Activated CD8-positive, alpha-beta memory T cell treated with anti-CD3 and anti-CD28 coated beads for 24 hours (primary cell): ENCODE measurements at places on chromosomes 5 and 9.

DNA sequence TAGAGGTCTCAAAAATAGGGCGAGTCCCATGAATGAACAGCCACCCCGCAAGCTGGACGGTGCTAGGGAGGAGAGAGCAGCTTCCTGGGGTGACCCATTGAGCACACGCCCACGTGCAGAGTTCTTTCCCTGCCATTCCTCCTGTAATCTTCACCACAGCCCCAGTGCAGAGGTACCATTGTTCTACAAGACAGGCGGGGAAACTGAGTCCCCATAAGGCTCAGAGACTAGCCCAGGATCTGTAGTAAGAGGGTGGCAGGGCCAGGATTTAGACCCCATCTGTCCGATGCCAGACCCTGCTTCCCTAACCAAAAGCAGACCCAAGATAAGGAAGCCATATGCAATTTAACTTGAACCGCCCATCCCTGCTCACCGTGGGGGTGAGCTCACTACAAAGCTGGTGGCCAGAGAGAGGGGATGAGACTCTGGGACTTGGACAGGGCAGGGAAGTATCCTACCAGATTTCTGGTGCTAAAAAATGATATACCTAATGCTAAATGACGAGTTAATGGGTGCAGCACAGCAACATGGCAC lies 36.7 kb upstream of the ORM1 start:
- DNase-seq, result no peak

DNA sequence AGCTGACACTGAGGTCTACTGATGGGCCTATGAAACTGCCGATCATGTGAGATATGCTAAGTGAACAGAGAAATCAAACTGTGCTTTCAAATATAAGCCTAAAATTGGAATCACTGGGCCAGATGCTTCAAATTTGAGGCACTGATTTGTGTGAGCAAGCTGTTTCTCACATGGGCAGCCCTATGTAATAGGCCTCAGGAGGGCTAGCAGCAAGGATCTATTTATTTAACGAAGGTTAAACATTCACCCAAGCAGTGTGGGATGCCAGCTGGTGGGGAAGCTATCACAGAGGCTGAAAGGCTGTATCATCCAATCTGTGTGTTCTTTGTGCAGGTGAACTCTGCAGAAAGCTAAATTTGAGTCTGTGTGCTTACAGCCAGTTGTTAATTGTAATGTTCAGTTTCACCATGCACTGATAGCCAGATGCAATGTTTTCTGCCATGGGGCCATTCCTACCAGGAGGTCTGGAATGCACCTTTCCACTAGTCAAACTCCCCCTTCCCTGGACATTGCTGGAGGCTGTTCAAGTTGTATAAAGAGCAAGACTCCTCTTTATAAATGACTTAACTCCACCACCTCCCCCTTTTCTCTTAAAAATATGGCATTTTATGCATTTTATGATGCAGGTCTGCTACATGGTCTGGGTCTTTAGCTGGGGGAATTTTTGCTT lies 228.9 kb downstream of the SH3GL2 start:
- DNase-seq, result no peak

DNA sequence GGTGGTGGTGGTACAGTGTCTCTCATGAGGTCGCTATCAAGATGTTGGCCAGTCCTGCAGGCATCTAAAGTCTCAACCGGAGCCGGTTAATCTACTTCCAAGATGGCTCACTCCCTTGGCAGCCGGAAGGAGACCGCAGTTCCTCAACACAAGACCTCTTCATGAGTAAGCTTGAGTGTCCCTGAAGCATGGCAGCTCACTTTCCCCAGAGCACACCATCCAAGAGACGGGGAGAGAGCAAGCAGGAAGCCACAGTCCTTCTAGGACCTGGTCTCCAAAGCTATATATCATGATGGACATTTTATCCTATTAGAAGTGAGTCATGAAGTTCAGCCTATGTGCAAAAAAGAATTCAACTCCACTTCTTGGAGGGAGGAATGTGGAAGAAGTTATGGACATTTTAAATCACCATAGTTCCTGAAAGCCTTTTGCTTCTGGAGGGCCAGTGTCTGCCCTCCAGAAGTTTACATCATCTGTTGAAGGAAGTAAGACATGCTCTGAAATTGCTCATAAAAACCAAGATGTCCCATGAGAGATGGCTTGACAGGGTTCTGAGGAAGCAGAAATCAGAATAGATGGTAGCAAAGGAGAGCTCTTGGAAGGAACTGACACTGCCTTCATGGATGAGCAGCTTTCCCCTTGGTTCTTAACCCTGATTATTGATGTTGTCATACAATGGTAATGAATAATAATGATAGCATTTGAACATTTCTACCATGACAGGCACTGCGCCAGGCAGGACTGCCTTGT lies 21.3 kb downstream of the GALNT10 start:
- DNase-seq, result no peak

DNA sequence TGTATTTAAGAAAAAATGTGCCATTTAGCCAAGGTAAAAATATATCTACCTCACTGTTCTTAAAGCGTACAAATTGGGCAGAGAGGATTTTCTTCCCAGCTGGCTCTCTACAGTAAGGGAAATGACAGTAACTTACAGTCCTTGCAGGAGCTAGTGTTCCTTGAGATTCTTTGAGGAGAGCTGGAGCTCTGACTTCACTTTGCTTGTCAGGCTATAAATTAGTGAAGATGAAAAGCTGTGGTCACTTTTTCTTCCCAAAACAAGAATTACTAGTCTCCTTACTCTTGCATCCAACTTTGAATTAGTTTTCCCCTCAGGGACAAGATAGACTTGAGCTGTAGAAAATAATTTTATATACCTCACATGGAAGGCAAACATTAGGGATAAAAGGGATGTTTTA lies 129.9 kb downstream of the ZSWIM6 start:
- no peak for DNase-seq

DNA sequence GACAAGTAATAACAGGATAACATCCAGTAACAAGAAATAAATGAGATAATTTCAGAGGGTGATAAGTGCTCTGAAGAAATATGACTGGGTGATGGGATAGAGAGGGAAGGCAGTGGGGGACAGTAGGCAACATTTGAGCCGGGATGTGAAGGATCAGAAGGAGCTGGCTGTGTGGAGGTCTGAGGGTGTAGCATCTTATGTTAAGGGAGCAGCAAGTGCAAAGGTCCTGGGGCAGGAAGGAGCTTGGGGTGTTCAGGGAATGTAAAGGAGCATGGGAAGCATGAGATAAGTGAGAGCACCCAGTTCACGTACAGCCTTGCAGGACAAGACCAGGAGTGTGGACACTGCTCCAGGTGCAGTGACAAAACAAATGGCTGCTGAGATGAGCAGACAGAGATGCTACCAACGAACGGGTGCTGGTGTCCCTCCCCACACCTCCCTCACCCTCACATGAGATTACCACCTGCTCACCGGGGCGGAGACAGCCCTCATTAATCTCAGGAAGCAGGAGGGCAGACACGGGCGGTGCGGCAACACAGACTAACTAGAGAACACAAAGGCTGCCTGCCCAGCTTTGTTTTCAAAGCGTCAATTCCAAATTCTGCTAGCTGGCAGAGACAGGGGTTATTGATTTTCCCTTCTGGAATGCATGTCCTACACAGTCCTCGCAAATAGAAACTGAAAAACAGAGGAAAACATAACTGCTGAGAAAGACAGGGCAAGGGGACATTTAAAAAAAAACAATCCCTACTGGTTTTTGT lies 298.1 kb upstream of the PANK3 start:
- no peak for DNase-seq

GRCh38 chr5:97182571-97183099 lies 412 bp downstream of the RIOK2 start:
- DNase-seq, result no peak

DNA sequence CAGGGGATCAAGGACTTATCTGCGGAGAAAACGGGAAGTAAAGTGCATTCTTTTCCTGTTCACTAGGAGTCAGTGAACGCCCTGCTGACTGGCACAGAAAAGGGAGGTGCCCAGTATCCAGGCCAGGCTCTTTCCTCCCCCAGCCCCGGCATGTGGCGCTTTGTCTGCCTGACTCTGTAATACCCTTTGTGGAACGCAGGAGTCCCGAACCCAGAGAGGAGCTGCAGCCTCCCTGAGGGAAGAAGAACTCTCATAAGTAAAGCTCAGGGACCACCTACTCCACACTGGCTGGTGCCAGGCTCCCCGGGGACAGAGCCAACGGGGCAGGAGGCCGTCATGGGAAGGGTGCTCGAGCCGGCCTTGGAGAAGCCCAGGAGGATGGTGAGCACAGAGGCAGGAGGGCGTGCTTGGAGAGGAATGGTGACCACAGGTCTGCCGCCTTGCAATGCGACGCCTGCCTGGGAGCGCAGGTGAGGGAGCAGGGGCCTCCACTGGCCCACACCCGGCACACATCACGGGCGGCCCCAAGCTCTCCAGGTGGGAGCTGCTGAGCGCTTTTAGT lies 31.5 kb downstream of the VAV2 start:
- DNase-seq, result no peak

- no peak for DNase-seq
Measured at GRCh38 chr9:128529191-128529590, 23.2 kb upstream of the SPTAN1 start.
